ENCODE measurements at places on chromosomes 6 and 20.

DNA sequence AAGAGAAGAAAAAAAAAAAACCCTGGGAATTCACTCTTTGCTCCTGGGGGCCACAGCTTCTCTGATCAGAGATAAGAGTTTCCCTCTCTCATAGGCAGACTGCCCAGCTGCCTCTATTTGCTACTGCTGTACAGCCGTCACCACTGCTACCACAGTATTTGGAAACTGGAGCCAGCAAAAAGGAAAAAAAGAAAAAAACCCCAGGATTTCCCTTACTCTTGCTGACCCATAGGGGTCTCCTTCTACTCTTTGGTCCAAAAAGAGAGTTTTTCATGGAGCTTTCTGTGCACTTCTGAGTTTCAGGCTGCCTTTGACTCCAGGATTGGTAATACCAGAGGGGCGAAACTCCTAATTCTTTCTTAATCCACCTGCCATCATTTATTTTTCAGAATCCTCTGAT, 89.7 kb downstream of the MDGA1 start:
- no peak for DNase-seq

DNA sequence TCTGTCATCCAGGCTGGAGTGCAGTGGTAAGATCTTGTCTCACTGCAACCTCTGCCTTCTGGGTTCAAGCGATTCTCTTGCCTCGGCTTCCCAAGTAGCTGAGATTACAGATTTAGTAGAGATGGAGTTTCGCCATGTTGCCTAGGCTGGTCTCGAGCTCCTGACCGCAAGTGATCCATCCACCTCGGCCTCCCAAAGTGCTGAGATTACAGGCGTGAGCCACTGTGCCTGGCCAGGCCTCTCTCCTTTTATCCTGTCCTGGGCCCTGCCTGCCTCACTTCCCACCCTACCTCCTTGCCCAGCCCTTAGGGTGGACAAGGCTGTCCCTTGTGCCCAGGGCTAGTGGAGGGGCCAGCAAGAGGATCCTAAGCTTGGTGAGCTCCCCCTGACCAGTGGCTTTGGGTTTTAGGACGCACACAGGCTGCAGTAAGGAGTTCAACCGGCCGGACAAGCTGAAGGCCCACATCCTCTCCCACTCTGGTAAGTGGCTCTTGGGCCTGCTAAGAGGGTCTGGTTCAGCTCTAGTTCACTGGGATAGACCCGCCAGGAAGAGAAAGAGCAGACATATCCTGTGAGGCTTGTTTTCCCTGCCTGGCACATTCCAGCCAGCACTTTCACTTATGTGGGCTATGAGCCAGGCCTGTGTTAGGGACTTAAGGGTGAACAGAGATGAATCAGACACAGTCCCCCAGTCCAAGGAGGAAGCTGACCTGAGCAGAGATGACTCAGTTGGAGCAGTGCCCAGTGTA, 21.9 kb upstream of the CHMP4B start:
- no peak for DNase-seq

DNA sequence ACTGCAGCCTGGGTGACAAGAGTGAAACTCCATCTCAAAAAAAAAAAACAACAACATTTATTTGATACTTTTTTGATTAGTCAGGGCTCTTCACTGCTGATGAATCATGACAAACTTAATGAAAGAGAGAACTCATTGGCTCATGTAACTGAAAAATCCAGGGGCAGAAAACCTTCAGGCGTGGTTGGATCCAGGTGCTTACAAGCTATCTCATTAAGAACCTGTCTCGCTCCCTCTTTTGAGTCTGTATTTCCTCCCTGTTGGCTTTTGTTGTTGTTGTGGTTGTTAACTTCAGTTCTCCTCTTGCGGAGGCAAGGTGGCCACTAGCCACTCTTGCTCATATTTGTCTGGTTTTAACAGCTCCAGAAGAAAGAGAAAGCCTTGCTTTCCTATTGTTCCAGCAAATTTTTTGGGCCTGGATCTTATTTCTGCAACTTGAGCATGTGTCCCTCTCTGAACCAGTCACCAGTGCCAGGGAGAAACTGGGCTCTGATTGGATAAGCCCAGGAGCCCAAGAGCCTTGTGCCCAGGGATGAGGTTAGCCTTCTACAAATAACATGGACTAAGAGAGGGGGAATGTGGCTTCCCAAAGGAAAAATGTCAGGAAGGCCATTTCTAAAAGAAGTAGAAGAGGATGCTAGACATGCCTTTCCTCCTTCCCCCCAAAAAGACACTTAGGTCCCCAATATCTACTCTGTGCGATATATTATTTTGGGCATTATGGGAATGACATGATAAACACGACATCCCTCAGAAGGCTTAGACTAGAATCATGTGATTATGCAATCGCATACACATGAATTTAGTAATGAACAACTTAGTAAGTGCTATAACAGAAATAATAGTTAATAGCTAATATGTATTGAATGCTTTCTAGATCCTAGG, 64.5 kb downstream of the PHACTR2 start:
- DNase-seq: no peak

- DNase-seq: no peak
Measured at GRCh38 chr6:21752054-21752811, 158.7 kb downstream of the SOX4 start.

- DNase-seq: no peak
Measured at GRCh38 chr6:14601490-14601889, 483.9 kb downstream of the CD83 start.

DNA sequence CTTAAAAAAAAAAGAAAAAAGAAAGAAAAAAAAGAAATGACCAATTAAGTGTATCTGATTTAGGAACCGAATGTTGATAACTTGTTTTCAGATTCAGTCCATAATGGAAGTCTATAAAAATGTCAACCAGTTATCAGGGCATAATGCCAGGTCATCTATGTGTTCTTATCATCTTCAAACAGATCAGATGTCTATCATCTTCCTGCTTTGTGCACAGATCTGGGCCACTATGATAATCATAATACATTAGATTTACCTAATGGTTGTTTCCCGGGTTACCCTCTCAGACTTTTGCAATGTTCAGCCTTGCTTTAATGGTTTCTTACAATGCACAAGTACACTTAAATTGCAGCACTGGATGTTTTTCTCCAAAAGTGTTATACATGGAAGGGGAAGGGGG, 100.6 kb downstream of the NKAIN2 start:
- no peak for DNase-seq

DNA sequence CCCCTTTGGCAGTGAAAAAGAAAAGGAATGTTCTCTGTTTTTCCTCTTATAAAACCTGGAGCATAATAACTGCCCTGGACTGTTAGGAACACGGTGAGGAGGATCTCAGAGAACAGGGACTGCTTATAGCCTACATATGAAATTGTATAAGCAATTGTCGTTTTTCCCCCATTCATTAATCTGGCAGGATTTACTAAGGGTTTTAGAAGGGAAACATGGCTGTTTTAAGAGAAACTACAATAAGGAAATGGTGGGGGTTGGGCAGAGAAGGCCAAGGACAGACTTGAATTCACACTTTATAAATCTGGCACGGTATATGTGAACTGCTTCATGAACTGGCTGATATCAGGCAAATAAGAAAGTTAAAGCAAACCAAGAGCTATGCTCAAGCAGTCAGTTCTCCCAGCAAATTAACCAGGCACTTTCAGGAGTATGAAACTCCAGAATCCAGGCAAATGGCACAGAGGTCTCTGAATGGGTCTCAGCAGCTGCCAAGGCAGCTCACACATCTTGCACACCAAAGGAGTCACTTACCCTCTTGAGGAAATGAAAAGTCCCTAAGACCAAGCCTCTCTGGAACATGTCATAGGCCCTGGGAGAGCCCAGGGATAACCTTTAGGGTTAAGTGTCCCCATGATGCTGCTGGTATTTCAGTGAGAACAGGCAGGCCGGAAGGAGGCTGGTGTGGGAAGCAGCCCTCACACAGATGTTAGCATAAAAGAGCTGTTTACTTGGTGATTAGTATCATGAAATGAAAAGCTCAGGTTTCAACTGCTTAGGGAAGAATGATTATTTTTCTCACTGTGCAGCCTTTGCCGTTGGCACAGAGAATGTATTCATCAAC, 260.5 kb upstream of the MARCKS start:
- no peak for DNase-seq

- DNase-seq: no peak
Measured at GRCh38 chr20:33674294-33675135, at the start of gene NECAB3. NECAB3 (minus strand) TSS chr20:33674428; CDS start chr20:33674352, 76 bp downstream.

GRCh38 chr20:57198132-57199072, 68.0 kb downstream of the BMP7 start:
- no peak for DNase-seq

- DNase-seq: no peak
Measured at GRCh38 chr20:18359854-18360253, 71.5 kb downstream of the ZNF133 start.

DNA sequence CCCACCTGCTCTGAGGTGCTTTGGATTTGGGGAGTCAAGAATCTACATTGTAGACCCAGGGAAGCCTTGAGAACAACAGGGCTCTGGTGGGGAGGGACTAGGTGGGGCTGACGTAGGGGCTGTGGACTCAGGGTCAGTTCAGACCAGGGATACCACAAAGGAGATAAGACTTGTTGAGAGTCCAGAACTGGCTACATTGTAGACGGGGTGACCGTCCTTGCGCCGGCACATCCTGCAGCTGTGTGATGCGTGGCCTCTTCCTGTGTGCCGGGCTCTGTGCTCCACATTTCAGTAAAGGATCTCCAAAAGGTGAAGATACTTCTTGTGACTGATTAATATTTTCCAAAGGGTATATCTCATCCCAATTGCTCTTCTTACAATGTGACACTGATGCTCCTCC, 9.8 kb upstream of the TLDC2 start:
- no peak for DNase-seq

- no peak for DNase-seq
Measured at GRCh38 chr6:101401792-101402621, 8.5 kb downstream of the GRIK2 start.

DNA sequence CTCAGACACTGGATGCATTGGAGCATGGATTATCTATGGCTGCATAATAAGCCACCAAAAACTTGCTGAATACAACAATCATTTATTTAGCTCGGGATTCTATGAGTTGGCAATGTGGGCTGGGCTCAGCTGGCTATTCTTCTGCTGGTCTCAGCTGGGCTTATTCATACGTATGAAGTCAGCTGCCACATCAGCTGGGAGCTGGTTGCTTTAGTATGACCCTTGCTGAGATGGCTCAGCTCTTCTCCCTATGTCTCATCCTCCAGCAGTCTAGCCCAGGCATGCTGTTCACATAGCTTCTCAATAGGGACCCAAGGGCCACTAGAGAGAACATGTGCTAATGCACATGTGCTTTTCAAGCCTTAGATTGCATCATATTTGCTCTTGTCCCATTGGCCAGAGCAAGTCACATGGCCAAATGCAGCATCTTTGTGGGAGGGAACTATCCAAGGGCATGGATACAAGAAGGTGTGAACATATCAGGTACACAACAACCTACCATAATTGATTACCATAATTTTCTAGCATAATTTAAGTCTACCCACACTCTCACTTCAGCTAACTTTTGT, 444.6 kb downstream of the KIF16B start:
- no peak for DNase-seq

GRCh38 chr6:69818223-69818930, 21.6 kb upstream of the LMBRD1 start:
- no peak for DNase-seq

DNA sequence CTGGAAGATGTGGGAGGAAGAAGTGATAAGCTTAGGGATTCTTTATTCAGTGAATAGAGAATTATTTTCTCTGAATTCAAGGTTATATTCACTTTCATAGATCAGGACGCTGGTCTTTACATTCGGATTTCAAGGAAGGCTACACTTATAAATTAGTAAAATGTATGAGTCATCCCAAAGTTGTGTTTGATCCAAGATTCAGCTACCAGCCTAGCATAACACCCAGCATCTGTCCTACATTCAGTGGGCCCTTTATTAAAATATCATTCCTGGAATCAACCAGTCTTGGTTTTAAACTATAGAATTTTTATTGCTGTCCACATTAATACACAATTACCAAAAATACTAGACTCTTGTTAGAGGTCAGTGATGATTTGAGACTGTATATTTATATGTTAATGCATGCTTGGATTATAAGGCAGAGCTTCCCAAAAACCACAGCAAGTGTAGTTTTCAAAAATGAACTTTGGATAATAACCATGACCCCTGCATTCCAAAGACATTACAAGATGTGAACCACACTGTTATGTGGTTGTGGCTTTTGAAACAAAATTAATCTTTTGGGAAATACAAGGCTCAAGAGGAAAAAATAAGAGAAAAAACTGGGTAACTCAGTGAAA, 210.7 kb upstream of the CNR1 start:
- DNase-seq: no peak

DNA sequence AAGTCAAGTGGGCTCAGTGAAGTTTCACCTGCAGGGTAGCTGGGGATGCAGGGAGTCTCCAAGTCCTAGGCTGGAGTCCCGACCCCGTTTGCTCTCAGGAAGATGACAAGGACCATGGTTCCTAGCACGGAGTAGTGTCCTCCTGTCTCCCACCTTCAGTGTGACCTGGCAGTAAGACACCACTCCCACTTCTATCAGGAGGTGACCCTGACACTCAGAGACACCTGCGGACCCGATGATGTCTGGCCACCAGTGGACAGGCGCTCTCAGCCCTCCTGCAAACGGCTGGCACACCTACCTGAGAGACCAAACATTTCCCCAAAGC, 1.1 kb downstream of the SOD2 start:
- no peak for DNase-seq

GRCh38 chr20:19024296-19025035, 188.0 kb upstream of the SLC24A3 start:
- DNase-seq: no peak

DNA sequence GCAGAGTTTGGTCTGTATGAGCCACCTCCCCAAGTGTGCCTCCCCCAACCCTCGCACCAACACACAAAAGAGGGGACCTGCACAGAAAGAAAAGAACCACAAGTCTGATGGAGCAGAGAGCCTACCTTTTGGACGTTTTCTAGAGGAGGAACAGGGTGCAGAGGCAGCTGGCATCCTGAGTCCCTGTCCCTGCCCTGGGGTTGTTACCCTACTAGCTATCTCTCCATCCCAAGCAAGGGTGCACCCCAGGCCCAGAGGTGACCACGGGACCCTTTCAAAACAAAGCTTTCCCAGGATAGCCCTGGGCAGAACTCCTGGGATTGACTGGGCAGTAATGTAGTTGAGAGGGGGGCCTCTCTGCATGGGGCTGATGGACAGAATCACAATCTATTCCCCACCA, 9.7 kb upstream of the MATN4 start:
- DNase-seq: no peak

DNA sequence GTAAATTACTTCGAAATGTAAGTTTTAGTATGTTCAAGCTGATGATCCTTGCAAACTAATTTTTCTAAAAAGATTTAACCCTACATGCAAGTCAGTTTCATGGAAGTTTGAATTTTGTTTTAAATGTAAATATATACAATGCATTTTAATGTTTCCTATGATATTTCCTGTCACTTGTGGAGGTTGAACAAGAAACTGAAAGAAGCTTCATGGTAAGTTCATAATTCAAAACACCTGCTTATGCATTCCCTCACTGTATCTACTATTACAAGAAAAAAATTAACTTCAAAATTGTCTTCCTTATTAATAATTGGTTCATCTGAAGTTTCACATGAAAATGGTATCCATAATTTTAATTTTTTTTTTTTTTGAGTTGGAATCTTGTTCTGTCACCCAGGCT, 24.8 kb downstream of the KIF6 start:
- no peak for DNase-seq

DNA sequence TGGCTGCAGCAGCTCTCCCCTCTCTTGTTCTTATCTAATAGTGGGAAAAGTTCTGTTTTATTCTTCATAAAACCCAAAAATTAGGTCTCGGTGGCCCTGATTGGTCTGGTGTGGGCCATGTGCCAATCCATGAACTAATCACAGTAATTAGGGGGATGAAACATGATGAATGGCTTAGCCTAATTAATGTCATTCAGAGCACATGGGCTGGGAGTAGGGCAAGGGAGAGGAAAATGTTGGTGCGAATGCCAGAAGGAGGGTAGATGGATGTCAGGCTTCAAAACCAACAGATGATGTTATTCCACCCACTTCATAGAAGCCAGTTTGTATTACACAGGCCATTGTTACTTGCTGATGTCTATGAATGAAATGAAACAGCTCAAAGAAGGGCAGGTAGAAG, 46.5 kb downstream of the PLEKHG1 start:
- DNase-seq: no peak

Data from NCI-H187 treated with DMSO at 0.1 percent for 48 hours (cell line).